Mucosa of gallbladder (tissue), 1 donor: ENCODE measurements at places on chromosomes 5 and 9.
A peak's percentile ranks its signal among the peaks of the same experiment; 100 is the strongest.

DNA sequence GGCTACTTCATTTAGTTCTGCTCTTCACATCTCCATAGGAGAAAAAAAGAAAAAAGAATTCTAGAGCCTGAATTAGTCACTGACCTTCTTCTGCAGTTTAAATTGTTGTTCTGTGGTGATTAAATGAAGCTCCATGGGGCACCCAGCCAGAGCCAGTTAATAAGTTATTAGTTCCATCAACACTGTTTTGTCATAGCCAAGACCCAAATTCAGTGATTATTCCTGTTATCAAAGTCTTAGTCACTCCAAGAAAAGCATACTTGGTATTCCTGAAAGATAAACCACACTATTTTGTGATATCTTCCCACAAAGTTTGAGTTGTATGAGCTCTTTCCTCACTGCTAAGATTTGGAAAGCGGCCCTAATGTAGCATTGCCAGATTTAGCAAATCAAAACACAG is 134.8 kb upstream of the RGMB start:
- no peak for DNase-seq

GRCh38 chr5:151757233-151758140 is 944 bp downstream of the ATOX1 start:
- no peak for DNase-seq

GRCh38 chr9:8649160-8649559 is 849.6 kb upstream of the DMAC1 start:
- no peak for DNase-seq

DNA sequence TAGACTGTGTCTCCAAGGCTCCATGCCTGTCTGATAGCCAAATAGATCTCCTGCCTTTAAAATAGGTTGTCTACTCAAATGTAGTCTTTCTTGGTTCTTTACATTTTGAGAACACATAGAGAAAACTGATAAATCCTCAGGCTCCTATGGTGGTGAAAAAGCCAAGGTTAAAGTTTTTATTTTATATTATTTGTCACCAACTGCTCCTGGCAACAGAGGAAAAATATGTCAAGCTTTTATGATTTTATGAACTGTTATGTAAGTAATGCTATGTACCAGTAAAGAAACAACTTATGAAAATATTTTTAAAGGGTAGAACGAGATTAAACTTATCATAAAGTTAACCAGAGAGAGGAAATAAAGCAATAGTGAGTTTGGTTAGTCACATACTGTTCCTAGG is 222.8 kb downstream of the NR2F1-AS1 start:
- no peak for DNase-seq

DNA sequence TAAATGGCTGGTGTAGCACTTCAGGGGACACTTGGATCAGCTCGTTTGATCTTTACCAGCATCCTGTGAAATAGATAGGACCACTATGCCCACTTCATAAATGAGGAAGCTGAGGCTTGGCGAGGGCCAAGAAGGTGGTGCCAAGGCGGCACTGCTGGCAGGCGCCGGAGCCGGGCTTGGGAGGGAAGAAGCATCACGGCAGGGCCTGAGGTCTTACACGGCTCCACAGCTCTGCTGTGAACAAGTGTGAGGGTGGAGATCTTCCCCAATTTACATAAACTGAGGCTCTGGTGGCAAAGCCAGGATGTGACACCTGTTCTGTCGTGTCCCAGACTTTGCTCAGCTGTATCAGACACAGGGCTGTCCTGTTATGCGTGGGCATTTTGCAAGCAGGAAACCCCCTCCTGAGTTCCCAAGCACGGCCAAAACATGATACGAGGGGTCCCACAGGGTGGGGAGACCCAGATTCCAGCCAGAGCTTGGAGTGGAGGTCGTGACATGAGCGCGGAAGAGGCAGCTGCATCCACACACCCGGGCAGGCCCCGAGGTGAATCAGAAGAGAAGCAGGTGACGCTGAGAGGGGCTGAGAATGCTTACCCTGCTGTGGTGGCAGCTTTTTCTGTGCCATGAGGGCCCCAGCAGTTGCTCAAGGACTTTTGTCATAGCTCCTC is 117.5 kb upstream of the BOD1 start:
- DNase-seq: no peak

DNA sequence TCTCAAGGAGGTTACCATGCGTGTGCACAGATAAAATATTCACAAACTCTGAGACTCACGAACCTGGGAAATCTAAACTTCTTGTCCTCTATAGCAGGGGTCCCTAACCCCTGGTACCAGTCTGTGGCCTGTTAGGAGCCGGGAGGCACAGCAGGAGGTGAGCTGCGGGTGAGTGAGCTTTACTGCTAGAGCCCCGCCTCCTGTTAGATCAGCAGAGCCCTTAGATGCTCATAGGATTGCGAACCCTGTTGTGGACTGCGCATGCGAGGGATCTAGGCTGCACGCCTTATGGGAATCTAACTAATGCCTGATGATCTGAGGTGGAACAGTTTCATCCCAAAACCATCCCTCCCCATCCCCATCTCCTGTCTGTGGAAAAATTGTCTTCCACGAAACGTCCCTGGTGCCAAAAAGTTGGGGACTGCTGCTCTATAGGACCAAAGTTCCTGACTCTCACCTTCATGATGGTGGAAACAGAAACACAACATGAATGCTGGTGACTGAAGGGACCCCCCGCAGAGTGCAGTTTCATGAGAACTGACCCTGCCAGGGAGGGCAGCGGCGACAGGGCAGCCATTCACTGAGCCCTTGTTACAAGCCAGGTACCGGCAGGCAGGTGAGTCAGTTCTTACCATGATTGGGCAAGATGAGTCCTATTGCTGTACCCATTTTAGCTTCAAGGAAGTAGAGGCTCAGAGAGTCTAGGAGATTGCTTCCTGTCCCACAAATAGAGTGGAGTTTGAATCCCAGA is 181.9 kb downstream of the RGS3 start:
- no peak for DNase-seq

DNA sequence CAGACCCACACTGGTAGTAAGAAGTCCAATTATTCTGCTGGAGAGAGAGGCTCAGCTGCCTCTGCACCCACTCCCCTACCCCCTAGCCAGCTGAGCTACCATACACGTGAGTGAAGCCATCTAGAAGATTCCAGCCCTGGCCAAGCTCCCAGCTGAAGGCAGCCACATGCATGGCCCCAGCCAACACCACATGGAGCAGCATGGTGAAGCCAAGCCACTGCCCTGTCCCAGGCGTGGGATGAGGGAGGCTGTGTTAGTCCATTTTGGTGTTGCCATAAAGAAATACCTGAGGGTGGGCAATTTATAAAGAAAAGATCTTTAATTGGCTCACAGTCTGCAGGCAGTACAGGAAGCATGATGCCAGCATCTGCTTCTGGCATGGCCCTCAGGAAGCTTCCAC is 20.0 kb upstream of the VDAC1 start:
- no peak for DNase-seq

GRCh38 chr5:141618030-141618803 is 583 bp downstream of the DIAPH1 start:
- peak; percentile 57 for DNase-seq

GRCh38 chr5:157030692-157031091 is 28.2 kb downstream of the HAVCR1 start:
- DNase-seq: no peak

GRCh38 chr5:168295574-168296201 is 4.2 kb downstream of the WWC1 start:
- peak; percentile 66 for DNase-seq

- no peak for DNase-seq
Observed at GRCh38 chr9:18441261-18441660, 32.7 kb upstream of the ADAMTSL1 start.

DNA sequence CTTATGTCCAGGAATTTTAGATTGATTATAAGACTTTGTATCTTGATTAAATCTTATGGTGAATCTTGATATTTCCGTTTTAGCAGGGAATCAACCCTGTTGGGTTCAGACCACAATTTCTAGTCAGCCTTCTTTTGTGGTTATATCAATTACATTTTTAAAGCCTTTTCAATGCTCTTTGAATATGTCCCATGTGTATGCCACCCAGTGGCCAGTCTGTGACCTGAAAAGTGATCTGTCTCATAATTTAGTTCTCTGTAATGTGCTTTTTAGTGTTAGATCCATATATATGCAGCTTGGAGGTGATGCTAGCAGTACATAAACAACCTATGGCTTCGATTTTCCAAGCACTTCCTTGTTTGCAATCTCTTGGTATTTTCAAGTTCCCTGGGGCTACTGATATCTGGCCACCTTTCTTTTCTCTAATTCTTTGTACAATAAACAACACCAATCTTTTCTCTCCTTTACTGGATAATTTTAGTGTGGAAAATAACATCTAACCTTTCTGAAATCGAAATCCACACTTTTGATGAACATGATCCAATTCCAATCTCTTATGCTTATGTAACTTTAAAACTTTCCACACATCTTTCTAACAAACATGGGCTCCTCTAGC is 28.8 kb downstream of the PDE8B start:
- DNase-seq: no peak

DNA sequence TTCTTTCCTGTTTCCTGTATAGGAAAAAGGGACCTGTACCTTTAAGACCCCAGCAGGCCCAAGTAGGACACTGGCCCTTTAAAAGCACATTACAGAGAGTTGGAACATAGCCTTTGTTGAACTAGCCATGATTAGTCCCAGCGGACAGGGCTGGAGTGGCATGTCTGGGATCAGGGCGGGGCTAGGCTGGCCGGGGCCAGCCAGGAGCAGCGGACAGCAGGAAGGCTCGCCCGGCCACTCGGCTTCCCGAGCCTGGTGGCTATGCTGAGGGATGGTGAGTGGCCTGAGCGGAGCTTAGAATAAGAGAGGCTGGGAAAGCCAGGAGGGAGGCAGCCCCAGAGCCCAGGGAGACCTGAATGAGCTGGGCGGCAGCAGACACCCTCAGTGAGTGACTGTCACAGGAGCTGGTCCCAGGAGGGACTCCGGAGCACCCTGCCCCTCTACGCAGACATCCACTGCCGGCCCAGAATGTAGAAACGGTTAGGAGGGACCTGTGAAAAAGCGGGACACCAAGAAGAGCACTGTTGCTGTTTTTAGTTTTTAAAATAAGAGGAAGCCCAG is 92.1 kb downstream of the DAB2IP start:
- DNase-seq: peak; percentile 84

DNA sequence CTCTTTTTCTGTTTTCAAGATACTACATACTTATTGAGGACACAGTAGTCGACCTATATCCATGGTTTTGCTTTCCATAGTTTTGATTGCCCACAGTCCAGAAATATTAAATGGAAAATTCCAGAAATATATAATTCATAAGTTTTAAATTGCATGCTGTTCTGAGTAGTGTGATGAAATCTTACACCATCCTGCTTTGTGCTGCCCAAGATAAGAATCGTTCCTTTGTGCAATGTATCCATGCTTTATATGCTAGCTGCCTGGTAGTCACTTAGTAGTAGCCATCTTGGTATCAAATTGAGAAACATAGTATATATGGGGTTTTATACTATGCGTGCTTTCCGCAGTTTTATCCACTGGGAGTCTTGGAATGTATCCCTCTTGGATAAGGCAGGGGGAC is 59.0 kb downstream of the CWC27 start:
- DNase-seq: no peak

GRCh38 chr9:121069396-121069795 is 5.4 kb upstream of the CNTRL start:
- no peak for DNase-seq

DNA sequence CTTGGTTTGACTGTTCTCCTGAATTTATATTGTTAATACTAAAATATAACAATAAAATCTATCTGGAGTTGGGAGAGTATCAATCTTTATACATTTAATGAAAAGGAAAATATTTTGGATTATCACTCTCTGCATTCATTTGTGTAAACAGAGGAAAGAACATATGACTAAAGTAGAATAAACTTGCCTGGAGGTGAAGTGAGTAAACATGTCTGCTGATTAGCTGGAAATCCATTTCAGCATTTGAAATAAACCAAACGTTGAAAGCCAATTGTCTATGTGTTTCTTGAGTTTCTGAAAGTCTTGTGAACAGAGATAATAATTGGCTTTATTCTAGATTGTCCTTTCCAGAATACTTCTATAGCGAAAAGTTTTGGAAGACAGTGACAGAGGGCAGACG is 776.2 kb downstream of the SEMA5A start:
- no peak for DNase-seq

- peak; percentile 33 for DNase-seq
Observed at GRCh38 chr9:134895908-134896833, 15.6 kb downstream of the FCN2 start.

DNA sequence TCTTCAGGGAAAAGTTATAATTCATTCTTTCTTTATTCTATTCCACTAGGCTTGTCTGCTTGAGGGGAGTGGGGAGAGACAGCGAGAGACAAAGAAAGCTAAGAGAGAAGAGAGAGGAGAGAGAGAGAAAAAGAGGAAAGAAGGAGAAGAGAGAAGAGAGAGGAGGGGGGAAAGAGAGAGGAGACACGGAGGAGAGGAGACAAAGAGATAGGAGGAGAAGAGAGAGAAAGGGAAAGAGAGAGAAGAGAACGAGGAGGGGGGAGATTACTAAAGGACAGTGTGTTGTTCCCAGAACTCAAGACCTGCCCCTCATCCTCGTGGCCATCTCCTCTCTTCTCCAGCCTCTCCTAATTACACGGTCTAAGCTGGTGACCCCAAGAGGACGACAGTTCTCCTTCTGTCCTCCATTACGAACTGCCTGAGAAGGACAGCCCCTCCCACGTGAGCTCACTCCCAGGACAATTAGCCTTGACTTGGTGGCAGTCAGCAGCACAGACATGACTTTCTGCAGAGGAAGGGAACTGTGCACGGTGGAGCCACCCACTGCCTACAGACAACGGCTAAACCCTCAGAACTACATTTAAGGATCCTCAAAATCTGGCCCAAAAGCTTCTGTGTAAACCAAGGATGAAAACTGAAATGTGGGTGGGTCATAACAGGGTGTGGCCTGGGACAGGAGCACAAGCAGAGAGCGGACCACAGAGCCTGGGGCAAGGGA is 99.1 kb downstream of the COL23A1 start:
- DNase-seq: no peak

DNA sequence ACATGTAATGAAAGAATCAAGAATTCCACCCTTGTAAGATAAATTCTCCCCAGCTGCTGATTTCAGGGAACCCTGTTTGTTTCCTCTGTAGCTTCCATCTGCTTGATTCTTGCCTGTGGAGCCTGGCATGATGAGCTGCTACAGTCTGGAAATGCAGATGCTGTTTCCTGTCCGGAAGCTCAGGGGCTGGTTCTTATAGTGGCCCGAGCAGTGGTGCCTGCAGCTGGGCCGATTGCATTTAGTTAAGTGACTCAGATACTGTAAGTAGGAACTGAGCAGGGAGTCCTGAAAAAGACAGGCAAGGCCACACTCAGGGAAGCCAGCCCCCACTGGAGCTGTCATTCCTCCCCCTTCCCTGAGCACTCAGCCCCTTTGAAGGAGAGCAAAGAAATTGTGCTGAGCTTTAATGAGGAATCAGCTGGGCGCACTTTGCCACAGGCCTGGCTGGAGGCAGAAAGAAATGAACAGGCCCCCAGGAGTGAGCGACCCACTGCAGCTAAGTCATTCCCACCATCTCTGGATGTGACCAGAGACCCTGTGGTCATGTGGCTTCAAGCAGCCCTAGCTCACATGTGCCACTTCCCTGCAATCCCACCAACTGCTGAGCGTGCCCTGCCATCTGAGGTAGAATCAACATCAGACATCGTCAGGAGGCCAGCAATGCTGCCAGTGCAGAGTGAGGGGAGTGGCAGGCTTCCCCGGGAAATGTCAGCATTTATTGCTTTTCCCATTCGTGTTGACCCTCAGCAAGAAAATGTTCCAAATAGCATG is 206.0 kb upstream of the WWC1 start:
- no peak for DNase-seq

GRCh38 chr9:137294681-137295237 is 7.3 kb downstream of the NRARP start:
- DNase-seq: no peak

- DNase-seq: no peak
Observed at GRCh38 chr5:56161927-56162326, 71.2 kb downstream of the ANKRD55 start.

- DNase-seq: no peak
Observed at GRCh38 chr5:6941631-6942030, 228.4 kb downstream of the TENT4A start.
